ENCODE measurements at places on chromosomes 5 and 9.

DNA sequence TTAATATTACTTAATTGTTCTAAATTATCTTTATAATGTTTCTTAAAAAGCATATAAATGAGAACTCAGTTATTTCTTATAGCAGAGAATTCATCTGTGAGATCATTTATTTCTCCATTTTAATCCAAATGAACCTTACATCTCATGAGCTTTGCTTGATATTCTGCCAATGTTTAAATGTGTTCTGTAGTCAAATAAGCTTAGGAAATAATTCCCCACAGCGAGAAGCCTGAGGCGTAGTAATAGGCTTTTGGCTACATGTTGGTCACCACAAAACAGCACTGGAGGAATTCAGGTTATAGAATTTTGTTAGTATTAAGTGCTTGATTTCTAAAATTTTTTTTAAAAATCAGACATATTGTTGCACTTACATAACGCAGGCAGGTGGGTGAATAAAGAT lies 585.3 kb upstream of the RORB start:
- DNase-seq = no peak

DNA sequence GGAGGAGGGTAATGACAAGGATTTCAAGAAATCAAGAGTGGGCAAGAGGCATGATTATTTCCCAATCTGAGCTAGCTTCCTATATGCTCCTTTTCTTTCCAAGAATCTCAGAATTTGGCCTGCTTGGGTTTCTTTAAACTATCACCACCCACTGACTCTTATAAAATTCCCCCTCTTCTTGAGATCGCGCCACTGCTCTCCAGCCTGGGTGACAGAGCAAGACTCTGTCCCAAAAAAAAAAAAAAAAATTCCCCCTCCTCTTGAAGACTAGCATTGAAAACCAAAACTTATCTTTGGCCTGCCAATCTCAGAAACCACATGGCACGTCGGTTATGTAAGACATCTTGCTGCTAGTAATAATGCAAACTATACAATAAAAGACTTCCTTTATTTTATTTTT lies 3.4 kb upstream of the DMXL1 start:
- no peak for DNase-seq

GRCh38 chr5:6570530-6570929 lies 62.3 kb downstream of the NSUN2 start:
- no peak for DNase-seq

GRCh38 chr9:130537346-130538050 lies 41.9 kb upstream of the FUBP3 start:
- DNase-seq = no peak

- no peak for DNase-seq
These were observed 9.6 kb downstream of the AIF1L start for GRCh38 chr9:131105952-131106351.

GRCh38 chr9:8799206-8799605 lies 999.6 kb upstream of the DMAC1 start:
- DNase-seq = no peak

- no peak for DNase-seq
These were observed 4.8 kb upstream of the ST6GALNAC4 start for GRCh38 chr9:127921557-127922120.

GRCh38 chr5:115381911-115382662 lies 85.6 kb upstream of the CCDC112 start:
- no peak for DNase-seq

DNA sequence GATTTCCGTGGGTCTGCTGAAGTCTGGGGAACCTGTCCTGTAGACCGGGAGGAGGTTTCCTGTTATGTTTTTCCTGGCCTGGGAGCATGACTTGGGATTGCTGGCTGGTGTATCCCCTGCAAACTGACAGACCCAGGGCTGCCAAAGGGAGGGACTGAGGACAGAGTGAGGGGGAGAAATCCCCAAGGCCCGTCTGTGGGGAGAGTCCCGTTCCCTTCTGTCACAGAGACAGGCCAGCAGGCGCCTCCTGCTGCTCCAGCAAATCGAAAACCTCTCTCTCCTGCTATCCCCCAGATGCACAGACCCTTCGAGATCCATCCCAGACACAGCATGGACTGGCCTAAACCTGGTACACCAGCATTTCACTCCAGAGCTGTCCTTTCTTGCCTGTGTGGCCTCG lies 56.2 kb upstream of the ALDH1B1 start:
- no peak for DNase-seq

DNA sequence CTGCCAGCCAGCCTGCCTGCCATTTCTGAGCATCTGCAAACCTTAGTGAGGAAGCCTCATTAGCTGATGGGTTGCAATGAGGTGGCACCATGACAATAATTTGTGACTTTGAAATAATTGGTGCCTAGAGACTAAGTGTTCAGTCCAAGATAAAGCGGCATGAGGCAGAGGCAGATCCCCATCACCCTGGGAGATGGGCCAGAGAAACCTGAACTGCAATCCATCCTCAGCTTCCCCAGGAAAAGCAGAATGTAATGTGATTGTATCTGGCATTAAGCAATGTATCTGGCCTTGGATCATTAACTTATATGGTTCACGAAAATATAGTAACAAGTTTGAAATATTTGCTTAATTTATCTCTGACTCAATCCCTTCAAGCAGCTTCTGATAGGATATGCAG lies 101.0 kb downstream of the SPOCK1 start:
- no peak for DNase-seq

DNA sequence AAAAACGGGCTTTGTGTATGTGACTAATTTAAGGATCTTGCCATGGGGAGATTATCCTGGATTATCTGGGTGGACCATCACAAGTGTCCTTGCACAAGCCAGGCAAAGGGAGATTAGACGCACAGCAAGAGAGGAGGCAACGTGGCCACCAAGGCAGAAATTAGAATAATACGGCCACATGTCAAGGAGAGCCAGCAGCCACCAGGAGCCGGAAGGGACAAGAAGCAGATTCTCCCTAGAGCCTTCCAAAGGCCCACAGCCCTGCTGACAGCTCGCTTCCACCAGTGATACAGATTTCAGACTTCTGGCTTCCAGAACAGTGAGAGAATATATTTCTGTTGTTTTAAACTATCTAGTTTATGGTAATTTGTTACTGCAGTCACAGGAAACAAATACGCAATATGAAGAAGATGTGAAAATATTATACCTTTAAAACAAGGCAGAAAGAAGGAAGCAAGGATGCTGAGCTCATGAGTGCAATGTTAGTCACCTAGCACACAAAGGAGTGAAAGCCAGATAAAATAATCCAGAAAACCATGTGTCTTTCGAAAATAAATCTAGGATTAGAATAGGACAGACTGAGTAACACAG lies 28.7 kb upstream of the F2RL1 start:
- no peak for DNase-seq

GRCh38 chr5:132238169-132238744 lies 10.6 kb upstream of the P4HA2 start:
- DNase-seq = peak; percentile 75

Data from left hindlimb (tissue), 1 donor.